CD4-positive, alpha-beta T cell (primary cell): ENCODE measurements at places on chromosomes 4 and X. TPM values are rescaled to one million over a fixed set of nuclear protein-coding genes. Genes with fewer than 3 reads are reported as not detected.

ITM2A gene
- total RNA-seq = 259 TPM

SATL1 gene
- total RNA-seq = not detected

SRPX gene
- total RNA-seq = not detected

MAGEA2 gene
- not detected for total RNA-seq

PSAPL1 gene
- total RNA-seq = not detected

CCNA2 gene
- total RNA-seq = 0.34 TPM

- no peaks in the 10 kb centered on the region for H3K36me3 ChIP-seq
- peaks cover 6% of the 10 kb centered on the region for H3K27me3 ChIP-seq
- H3K4me1 ChIP-seq = no peaks in the 10 kb centered on the region
- peak; percentile 47 for DNase-seq
- no peak overlapping the region for H3K4me3 ChIP-seq
Measured at GRCh38 chr4:602559-602942, 22.8 kb upstream of the PDE6B start.

GRCh38 chrX:38939067-38939466 is 137.8 kb downstream of the MID1IP1 start:
- no peaks in the 10 kb centered on the region for H3K36me3 ChIP-seq
- no peaks in the 10 kb centered on the region for H3K4me1 ChIP-seq
- H3K27me3 ChIP-seq = no peaks in the 10 kb centered on the region
- no peak overlapping the region for H3K4me3 ChIP-seq
- DNase-seq = no peak

GRCh38 chr4:153651587-153651986 is 32.5 kb upstream of the TLR2 start:
- DNase-seq = peak; percentile 74
- H3K27ac ChIP-seq = peak overlapping the region; percentile 62
- no peak overlapping the region for H3K4me3 ChIP-seq
- H3K4me1 ChIP-seq = peaks cover 22% of the 10 kb centered on the region
- no peaks in the 10 kb centered on the region for H3K36me3 ChIP-seq

DNA sequence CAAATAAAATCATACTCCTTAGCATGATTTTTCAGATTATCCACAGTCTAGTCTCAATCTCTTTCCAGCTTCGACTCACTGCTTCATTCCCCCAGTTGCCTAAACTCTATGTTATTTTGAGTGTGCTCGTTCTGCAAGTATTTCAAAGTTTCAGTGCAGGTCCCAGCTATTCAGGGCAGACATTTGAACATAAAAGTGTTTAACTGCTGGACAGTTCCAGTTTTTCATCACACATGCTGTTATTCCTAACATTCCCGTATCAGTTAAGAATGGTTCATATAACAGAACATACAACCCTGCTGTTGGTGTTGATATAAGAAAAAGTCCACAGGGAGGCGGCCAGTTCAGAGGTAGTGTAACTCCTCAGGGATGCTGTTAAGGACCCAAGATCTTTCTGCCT is 113.3 kb downstream of the SLIT2 start:
- H3K27ac ChIP-seq = no peak overlapping the region
- H3K4me1 ChIP-seq = no peaks in the 10 kb centered on the region
- H3K4me3 ChIP-seq = no peak overlapping the region
- H3K36me3 ChIP-seq = no peaks in the 10 kb centered on the region
- H3K27me3 ChIP-seq = no peaks in the 10 kb centered on the region
- no peak for DNase-seq

- DNase-seq = no peak
- peaks cover 40% of the 10 kb centered on the region for H3K27me3 ChIP-seq
- H3K4me3 ChIP-seq = no peak overlapping the region
Measured at GRCh38 chr4:185532795-185533324, 2.4 kb downstream of the PDLIM3 start.

DNA sequence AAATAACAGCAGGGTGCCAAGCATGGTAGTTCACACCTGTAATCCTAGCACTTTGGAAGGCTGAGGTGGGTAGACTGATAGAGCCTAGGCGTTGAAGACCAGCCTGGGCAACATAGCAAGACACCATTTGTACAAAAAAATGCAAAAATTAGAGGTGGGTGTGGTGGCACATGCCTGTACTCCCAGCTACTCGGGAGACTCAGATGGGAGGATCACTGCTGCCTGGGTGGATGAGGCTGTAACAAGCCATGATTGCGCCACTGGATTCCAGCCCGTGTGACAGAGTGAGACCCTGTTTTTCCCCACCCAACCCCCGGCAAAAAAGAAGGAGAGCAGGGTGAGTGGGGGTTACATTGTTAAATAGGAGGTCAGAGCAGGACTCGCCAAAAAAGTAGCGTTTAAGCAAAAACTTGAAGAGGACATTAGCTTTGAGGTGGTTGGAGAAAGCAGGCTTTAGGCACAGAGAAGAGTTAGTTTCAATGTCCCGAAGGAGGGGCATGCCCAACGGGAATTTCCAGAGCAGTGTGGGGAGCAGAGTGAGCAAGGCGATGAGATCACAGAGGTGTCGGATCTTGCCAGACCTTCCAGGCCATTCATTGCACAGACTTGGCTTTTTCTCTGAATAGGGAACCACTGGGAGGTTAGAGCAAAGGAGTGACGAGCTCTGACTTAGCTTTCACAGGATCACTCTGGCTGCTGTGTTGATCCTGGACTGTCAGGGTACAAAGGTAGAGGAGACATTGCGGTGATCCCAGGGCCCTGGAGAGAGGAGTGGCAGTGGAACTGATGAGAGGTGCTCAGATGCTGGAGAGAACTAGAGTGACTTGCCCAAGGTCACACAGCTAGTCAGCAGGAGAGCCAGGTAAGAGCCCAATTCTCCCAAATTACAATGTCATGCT is 70.6 kb downstream of the TRAPPC11 start:
- H3K27me3 ChIP-seq = no peaks in the 10 kb centered on the region
- no peak overlapping the region for H3K27ac ChIP-seq
- DNase-seq = no peak

GRCh38 chr4:153785910-153786721 is 2.8 kb downstream of the SFRP2 start:
- H3K4me3 ChIP-seq = no peak overlapping the region
- H3K4me1 ChIP-seq = peaks cover 30% of the 10 kb centered on the region

GRCh38 chrX:72001471-72001870 is 90.8 kb downstream of the NHSL2 start:
- DNase-seq = no peak
- no peak overlapping the region for H3K4me3 ChIP-seq
- H3K36me3 ChIP-seq = no peaks in the 10 kb centered on the region
- no peaks in the 10 kb centered on the region for H3K27me3 ChIP-seq
- no peaks in the 10 kb centered on the region for H3K4me1 ChIP-seq
- no peak overlapping the region for H3K27ac ChIP-seq

DNA sequence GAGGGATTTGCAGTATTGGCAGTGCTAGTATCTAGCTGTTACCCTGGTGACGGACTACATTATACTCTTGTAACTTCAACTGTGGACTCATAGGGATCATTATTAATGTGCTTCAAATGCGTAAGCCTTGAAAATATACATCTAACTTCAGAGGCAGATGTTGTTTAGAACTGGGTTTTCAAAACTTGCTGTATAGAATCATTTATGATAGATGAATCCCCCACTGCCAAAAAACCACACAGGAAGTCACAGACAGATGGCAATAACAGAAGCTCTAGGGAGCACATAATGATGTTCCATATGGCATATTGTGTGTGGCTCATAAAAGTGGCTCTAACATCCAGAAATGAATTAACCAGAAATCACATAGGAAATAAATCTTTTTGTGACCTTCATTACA is 62.3 kb upstream of the RELL1 start:
- H3K27ac ChIP-seq = no peak overlapping the region
- no peak overlapping the region for H3K4me3 ChIP-seq
- no peaks in the 10 kb centered on the region for H3K4me1 ChIP-seq
- H3K36me3 ChIP-seq = no peaks in the 10 kb centered on the region

DNA sequence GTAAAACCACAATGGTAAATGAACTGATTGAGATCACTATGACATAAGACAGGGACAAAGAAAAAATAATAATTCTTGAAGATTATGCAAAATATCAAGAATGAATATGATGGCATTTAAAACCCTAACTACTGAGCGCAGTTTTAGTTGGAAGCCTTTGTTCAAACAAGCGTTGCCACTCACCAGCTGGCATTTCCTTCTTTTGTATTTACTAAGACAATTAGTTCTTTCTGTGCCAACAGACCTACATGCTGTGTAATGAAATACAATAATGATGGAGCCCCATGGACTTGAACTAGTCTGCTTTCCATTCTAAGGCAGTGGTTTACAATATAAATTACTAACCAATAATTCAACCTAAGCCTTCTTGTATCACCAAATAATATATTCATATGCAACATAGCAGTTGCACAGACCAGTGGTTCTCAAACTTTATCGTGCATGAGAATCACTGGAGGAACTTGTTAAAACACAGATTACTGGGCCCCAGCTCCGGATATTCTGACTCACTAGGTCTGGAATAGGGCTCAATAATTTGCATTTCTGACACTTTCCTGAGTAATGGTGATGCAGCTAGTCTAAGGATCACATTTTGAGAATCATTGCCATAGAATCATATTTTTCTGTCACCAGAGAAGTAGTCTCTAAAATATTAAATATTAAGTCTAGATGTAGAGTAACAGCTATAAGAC is 196.4 kb upstream of the MAGEB18 start:
- H3K36me3 ChIP-seq = no peaks in the 10 kb centered on the region
- H3K27ac ChIP-seq = no peak overlapping the region
- H3K27me3 ChIP-seq = no peaks in the 10 kb centered on the region
- H3K4me1 ChIP-seq = no peaks in the 10 kb centered on the region

DNA sequence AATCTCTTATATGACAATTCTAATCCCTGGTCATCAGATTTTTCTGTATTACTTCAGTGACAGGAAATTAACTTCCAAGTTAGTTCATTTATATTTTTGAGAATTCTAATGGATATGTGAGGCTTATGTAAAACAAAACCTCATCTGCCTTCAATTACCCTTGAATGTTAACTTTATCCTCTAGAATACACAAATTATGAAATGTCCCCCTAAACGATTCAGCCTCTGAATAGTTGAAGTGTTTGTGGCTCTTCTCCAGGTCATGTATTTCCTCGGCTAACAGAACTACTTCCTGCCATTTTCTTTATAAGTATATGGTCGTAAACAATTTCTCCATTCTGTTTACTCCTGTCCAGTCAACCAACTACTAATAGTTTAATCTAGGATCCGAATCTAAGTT is 401.3 kb downstream of the PCDH10 start:
- H3K27me3 ChIP-seq = no peaks in the 10 kb centered on the region
- no peaks in the 10 kb centered on the region for H3K4me1 ChIP-seq
- DNase-seq = no peak
- no peaks in the 10 kb centered on the region for H3K36me3 ChIP-seq
- no peak overlapping the region for H3K4me3 ChIP-seq

DNA sequence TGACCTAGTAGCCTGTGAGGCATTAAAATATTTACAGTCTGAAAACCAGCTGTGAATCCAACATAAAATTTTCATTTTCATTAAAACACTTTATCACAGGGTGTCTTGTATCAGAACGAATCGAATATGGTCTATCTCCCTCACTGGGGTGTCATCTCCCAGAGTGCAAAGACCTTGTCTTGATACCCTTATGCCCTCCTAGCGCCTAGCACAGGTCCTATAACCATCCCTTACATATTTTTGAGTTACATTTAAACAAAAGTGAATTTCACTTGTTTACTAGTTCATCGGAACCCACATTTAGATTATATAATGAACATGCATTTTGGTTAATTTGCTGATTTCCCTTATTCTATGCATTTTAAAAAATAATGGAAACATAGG is 14.0 kb downstream of the DIPK2B start:
- H3K4me1 ChIP-seq = peaks cover 4% of the 10 kb centered on the region
- no peaks in the 10 kb centered on the region for H3K27me3 ChIP-seq
- no peak for DNase-seq
- H3K36me3 ChIP-seq = no peaks in the 10 kb centered on the region
- H3K27ac ChIP-seq = no peak overlapping the region
- peak overlapping the region; percentile 63 for H3K4me3 ChIP-seq

DNA sequence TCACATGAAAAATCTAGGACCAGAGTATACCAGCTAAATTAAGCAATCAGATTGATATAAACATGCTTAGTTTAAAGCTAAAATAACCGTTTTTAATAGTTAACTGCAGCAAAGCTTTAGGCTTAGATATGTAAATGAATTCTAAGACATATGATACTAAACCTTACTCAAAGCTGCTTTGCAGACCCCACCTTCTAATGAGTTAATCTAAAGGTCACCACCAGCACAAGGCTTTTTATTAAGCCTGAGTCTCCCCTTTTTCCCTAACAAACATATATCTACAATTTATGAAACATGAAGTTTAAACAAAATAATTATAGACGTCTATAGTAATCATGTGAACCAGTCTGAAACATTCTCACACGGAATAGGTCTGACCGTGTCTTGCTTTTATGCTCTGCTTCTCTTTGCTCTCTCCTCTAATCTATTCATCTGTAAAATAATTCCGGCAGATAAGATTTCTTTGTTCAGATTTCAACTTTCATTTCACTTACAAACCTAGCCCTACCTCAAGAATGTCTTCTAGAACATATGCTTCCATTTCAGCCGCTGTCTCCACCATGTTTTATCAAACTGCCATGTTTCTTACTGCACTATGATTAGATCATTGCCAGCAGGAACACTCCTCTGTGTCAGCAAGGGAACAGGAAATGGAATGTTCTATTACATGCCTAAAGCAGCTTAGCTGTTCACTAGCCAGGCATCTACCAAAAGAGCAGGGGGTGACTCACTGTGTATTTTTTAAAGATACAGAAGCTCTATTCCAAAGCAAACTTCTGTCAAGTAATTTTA is 35.9 kb downstream of the ANKRD17 start:
- no peaks in the 10 kb centered on the region for H3K36me3 ChIP-seq
- peak; percentile 14 for DNase-seq
- H3K4me1 ChIP-seq = peaks cover 8% of the 10 kb centered on the region
- H3K27ac ChIP-seq = peak overlapping the region; percentile 80

- no peaks in the 10 kb centered on the region for H3K27me3 ChIP-seq
- H3K4me3 ChIP-seq = no peak overlapping the region
- no peaks in the 10 kb centered on the region for H3K4me1 ChIP-seq
- H3K36me3 ChIP-seq = no peaks in the 10 kb centered on the region
- no peak for DNase-seq
- H3K27ac ChIP-seq = no peak overlapping the region
Measured at GRCh38 chr4:89469930-89470375, 162.4 kb upstream of the GPRIN3 start.

DNA sequence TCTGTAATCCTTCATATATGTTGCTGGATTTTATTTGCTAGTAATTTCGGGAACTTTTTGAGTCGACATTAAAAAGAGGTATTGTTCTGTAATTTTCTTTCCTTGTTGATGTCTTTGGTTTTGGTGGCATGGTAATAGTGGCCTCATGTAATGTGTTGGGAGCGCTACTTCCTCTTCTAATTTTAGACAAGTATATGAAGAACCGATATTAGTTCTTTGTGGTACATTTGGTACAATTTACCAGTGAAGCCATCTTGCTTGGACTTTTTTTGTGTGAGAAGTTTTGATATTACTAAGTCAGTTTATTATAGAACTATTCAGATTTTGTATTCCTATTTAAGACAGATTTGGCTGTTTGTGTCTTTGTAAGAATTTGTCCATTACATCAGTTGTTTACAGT is 669.2 kb upstream of the AADAT start:
- H3K27ac ChIP-seq = no peak overlapping the region
- no peak for DNase-seq
- H3K36me3 ChIP-seq = no peaks in the 10 kb centered on the region
- no peak overlapping the region for H3K4me3 ChIP-seq
- no peaks in the 10 kb centered on the region for H3K27me3 ChIP-seq
